A549 treated with dexamethasone at 1 μM for 4 hours (cell line): ENCODE measurements at places on chromosomes 1 and 21. TPM values are rescaled to one million over a fixed set of nuclear protein-coding genes. Genes with fewer than 3 reads are reported as not detected.

The FMO3 gene
- not detected in 5 replicates for total RNA-seq

The CASQ2 gene
- total RNA-seq: 0.02 TPM in 1 of 5 replicates, not detected in the others

The NECAP2 gene
- 39.0 to 42.6 TPM (median 41.0 TPM) in 5 replicates for total RNA-seq

The DDAH1 gene
- total RNA-seq: 8.0 to 10.6 TPM (median 9.0 TPM) in 5 replicates

The MMP23B gene
- 0.46 to 0.79 TPM (median 0.61 TPM) in 4 of 5 replicates, not detected in the other for total RNA-seq

The PGLYRP3 gene
- not detected in 5 replicates for total RNA-seq

The BARHL2 gene
- total RNA-seq: not detected in 5 replicates

The LRRC71 gene
- total RNA-seq: 0.08 to 0.12 TPM (median 0.10 TPM) in 5 replicates

The SELP gene
- total RNA-seq: not detected in 5 replicates

The MFAP2 gene
- total RNA-seq: 0.57 to 2.0 TPM (median 1.3 TPM) in 5 replicates

The CLIC6 gene
- 0.03 to 0.11 TPM (median 0.08 TPM) in 5 replicates for total RNA-seq

The PCBP3 gene
- 0.89 to 1.2 TPM (median 0.96 TPM) in 5 replicates for total RNA-seq
